ENCODE measurements at places on chromosomes 5 and 9. TPM values are rescaled to one million over a fixed set of nuclear protein-coding genes. Genes with fewer than 3 reads are reported as not detected.

- no peak for DNase-seq
Measured at GRCh38 chr5:170296935-170297588, 515 bp downstream of the LCP2 start.

DNA sequence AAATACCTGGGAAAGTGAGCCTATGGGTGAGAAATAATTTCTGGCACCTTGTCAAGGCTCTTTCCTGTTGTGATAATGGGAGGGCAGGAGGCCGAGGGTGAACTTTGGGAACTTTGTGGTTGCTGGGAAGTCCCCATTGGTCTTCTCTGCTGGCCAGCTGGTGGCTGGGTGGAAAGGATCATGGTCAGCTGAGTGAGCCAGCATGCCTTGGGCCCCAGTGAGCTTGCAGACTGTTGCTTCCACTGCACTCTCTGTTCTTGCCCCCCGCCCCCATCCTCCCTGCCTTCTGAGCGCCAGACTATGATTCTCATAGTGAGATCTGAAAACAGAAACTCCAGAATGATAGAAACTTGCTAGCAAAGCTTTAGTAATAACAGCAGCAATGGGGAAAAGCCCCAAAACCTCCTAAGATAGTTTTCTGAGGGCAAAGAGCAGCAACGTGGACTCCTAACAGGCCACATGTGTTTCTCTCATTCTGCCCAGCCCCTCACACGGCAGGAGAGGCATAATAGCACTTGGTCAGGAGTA, 139.2 kb upstream of the SMARCA2 start:
- no peak for DNase-seq

- DNase-seq, result no peak
Measured at GRCh38 chr5:15585128-15585527, 85.1 kb downstream of the FBXL7 start.

The CCDC171 gene
- 0.53 TPM for total RNA-seq

DNA sequence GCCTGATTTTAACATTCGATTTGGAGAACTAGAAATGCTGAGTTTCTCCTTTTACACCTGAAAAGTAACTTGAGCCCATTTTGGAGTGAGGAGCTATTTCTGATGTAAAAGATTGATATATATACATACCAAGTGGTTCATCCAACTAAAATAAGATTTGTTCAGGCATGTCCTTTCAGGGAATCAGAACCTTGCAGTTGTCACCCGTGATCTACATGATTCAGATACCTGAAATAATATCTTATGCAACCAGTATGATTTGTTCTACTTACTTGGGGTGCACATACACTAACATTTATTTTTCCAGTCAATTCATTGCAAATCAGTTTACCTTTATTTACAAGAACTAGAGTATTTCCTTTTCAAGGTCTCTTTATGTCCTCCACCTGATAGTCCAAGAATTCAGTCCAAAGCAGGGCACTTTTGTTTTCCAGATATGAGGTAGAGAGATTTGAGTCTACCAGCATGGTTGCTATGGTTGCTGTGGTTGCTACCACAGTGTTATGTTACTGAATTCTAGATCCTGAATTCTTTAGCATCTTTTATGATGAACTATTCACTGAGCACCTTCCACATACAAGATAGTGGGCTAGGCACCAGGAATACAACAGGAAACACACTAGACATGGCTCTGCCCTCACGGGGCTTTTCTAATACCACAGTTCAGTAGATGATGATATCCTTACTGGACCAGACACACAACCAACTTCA, 49.3 kb downstream of the CCL28 start:
- DNase-seq, result no peak

DNA sequence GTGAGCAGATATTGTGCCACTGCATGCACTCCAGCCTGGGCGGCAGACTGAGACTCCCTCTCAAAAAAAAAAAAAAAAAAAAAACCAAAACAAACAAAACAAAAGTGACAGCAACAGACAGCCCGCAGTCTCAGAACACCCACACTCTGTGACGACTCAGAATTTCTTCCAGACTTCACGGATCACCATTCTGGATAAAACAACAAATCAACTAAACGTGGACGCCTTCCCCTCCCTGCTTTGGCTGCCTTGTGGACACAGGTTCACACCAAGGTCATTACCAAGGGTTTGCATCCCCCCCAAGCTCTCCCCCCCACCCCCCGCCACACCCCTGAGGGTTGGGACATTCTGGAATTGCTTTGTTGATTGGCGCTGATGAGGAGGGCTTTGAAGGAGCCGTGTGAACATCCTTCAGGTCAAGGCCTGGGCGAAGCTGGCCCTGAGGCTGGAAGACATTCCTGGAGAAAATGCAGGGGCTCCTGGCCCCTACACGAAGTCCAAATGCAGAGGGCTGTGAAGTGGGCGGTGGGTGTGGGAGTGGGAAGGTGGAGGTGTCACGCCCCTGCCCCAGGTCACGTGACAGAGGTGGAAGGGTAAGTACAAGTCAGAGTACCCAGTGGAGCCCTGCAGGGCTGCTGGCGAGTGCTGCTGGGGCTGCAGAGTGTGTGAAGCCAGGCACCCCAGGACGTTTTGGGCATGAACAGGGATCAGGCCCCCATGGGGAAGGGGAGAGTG, 10.1 kb downstream of the LCN10 start:
- DNase-seq, result no peak

The UGT3A1 gene
- total RNA-seq, result 1.0 TPM

DNA sequence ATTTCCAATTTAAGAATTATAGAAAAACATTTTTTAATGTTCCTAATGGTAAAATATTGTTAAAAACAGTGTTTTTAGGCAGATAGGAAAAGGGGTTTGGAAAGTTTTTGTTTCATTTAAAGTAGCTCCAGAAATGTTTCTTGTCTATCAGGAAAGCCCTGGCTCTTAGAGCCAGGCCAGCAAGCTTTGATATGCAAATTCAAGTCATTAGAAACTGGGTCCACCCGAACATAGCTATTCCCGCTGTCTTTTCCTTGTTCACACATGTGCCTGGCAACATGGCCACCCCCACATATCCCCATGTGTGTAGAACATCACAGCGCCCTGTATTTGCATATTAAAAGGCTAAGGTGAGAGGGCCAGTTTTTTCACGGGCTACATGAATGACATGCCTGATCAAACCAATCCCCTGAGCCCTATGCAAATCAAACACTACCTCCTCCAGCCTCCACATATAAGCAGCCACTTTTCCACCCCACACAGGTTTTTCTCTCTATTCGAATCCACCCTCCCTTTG, 925.3 kb upstream of the CDH10 start:
- no peak for DNase-seq

GRCh38 chr9:16060436-16061129, 507.7 kb downstream of the CCDC171 start:
- DNase-seq, result no peak

The CAMK4 gene
- total RNA-seq, result 2.7 TPM

GRCh38 chr5:126002222-126002897, 420.8 kb upstream of the GRAMD2B start:
- DNase-seq, result peak; percentile 76

DNA sequence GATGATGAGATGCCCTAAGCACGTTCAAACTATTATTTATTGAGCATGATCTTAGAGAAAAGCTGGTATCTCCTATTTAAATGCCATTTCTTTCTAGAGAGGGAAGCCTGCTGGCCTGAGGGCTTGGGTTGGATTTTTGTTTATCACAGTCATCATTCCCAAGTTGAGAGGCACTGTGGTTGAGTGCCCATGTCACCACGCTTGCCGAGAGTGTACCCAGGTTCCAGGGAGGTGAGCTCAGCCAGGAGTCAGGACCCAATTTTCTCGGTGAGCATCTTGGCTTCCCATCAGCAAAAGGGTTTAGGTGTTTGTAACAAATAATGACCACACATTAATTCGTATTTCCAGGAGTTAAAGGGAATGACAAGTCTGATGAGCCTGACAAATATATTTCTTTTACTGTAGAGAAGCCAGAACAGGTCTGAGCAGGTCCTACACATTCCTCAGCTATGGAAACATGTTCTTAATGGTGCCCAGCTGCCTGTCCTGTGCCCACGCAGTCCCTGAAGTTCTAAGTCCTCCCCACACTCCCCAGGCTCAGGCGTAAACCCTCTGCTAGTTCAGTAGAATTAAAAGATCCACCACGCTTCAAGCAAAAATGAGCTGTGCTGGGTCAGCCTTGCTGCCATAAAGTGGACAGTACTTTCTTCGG, 258.9 kb upstream of the IRX2 start:
- DNase-seq, result peak; percentile 19

DNA sequence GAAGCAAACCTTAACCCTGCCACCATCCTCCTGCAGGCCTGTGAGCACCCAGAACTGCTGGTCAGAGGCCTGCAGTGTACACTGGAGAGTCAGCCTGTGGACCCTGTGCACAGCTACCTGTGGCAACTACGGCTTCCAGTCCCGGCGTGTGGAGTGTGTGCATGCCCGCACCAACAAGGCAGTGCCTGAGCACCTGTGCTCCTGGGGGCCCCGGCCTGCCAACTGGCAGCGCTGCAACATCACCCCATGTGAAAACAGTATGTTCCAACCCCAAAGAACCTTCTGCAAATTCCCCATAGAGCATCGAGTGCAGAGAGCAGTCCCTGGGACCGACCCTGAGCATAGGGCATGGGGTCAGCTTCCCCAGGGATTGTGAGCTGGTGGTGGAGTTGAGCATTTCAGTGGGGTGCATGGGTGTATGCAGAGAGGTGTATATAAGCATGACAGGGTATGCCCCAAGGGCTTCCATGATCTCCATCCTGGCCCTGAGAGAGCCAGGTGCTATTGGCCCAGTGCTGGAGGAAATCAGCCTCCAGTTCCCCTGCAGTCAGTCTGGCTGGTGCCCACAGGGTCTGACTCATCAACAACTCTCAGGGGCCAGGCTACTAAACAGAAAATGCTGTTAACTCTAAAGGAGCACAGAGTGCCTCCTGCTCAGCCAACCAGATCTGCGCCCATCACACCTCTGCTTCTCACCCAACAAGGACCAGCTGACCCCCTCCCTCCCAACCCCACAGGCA, 126.2 kb downstream of the SAXO1 start:
- DNase-seq, result no peak

The SPINK6 gene
- total RNA-seq, result not detected

- no peak for DNase-seq
Measured at GRCh38 chr5:127586811-127587210, 62.1 kb upstream of the CTXN3 start.

Measured in SJSA1 (cell line).